ENCODE measurements at places on chromosomes 4 and X.

DNA sequence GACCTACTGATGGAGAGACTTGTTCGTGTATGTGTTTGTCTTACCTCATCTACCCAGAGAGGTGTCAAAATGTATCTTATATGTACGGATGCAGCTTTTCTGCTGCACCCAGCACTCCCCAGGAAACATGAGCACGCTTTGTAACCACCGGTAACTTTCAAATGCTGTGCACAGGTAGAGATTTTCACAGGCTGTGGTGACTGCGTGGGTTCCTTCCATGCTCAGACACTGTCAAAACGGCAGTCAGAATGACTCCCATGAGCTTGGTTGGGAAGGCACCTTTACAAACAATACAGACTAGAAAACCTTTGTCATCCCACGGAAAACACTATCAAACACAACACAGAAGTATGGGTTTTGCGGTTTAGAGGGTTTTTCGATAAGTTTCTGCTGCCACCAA is 28.2 kb downstream of the F11 start:
- no peak for DNase-seq

DNA sequence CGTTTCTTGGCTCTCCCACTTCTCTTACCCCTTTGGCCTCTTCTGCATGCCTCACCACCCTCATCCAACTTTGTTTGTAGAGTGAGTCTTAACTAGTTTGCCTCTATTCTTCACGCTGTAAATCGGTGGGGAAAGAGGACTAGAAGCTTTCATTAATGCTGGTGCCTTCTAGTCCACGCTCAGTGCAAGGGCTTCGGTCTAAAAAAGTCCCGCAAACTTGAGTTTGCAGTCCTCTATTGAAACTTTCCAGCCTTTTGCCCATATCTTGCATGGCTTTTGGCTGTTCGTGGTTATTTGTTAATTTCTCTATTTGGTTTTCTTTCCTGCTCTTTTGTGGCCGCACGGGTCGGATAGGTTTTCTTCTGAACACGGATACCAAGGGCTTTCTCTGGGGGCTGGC is 868 bp downstream of the DACH2 start:
- DNase-seq: no peak

DNA sequence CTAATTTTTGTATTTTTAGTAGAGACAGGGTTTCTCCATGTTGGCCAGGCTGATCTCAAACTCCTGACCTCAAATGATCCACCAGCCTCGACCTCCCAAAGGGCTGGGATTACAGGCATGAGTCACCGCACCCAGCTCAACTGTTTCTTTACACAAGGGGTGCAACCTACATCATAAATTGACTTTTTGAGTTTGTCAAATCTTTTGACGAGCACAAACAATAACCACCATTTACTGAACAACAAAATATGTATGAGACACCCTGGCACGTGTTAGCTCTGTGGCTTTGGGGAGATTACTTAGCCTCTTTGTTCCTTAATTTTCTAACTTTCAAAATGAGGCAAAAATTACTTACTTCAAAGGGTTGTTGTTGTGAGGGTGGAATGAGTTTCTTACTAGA is 23.5 kb upstream of the SLC34A2 start:
- no peak for DNase-seq

DNA sequence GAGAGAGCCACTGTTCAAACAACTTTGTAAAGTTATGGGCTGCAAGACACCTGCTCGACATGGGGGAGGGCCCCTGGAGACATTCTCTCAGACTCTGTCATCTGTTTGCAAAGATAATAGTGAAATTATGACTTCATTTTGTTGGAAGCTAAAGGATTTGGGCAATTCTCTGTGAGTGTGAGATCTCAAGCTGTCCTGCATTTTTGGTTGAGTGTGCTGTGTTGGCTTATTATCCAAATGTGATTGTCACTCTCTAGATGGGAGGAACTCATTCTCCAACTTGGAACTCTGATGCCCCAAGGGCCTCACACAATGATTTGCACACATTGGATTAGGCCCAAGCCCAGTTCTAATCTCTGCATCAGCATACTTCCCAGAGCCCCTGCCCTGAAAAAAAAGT is 63.7 kb downstream of the STK32B start:
- DNase-seq: no peak

DNA sequence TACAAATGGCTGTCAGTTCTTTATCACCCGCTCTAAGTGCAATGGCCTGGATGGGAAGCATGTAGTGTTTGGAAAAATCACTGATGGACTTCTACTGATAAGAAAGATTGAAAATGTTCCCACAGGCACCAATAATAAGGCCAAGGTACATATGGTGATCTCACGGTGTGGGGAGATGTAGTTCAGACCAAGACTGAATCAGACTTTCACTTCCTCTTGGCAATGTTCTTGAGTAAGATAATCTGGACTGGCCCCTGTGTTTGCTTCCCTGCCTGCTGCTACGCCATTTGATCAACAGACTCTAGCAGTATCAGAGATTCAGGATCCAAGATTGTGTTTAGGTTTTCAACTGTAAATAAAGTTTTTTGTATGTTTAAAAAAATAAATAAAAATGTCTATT is 682.2 kb upstream of the AMOT start:
- DNase-seq: no peak

- DNase-seq: no peak
Observed at GRCh38 chrX:10169175-10169574, 12.4 kb downstream of the CLCN4 start.

- no peak for DNase-seq
Observed at GRCh38 chr4:17584521-17585213, 7.7 kb downstream of the LAP3 start.

- DNase-seq: no peak
Observed at GRCh38 chrX:30488092-30488491, 89.5 kb downstream of the TASL start.

- DNase-seq: no peak
Observed at GRCh38 chr4:38654273-38654672, 9.7 kb upstream of the KLF3 start.

- no peak for DNase-seq
Observed at GRCh38 chrX:2188330-2188792, 312.4 kb downstream of the DHRSX start.

- no peak for DNase-seq
Observed at GRCh38 chrX:120426599-120426998, 42.5 kb downstream of the LAMP2 start.

GRCh38 chr4:14221176-14221575 is 593.7 kb upstream of the BOD1L1 start:
- no peak for DNase-seq

DNA sequence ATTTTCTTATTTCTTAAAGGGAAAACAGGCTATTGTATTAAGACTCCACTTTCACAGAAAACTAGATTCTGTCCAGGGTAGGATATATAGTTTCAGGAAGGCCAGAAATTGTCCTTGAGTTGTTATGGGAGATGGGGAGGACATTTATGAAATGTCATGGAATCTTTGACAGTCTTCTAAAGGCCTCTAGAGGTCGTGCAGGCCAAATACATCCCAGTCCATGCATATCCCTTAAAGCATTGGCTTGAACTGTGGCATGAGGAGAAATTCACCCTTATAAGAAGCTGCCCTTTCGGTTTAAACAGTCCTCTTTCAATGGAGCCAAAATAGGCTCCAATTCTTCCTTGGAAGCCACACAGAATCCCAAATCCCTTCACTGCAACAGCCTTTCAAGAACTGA is 183.6 kb upstream of the NOCT start:
- DNase-seq: no peak

DNA sequence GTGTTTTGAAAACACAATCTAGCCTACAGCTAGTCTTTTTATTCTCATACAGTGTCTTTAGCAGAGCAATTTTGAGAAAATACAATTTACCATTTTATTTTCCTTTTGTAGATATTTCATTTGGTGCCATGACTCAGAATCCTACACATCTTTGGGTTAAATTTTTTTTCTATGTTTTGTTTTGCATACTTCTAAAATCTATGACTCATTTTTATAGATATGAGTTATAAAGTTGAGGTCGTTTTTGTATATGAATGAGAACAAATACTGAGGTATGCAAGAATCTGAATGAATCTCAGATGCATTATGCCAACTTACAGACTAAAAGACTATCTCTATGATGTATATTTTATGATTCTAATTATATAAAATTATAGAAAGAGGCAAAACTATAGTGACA is 206.5 kb upstream of the ANXA10 start:
- no peak for DNase-seq

DNA sequence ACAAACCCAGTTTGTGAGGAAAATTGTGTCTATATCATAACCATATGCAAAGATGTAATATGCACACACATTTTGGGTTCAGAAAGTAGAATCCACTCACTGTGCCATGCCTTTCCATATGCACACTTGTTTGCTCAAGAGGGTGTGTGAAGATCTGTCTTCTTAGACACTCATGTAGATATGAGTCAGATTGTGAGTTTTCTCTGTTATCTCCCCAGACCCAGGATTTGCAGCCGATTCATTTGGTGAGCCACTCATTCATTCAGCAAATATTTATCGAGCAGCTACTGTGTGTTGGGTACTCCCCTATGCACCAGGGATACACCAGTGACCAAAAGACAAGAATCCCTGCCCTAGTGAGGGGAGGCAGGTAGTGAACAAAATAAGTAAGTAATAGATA is 81.5 kb downstream of the CLCN5 start:
- no peak for DNase-seq

GRCh38 chr4:181418496-181418895 is 824.7 kb upstream of the TENM3 start:
- no peak for DNase-seq

- no peak for DNase-seq
Observed at GRCh38 chr4:84971319-84971932, 4.9 kb upstream of the WDFY3 start.

DNA sequence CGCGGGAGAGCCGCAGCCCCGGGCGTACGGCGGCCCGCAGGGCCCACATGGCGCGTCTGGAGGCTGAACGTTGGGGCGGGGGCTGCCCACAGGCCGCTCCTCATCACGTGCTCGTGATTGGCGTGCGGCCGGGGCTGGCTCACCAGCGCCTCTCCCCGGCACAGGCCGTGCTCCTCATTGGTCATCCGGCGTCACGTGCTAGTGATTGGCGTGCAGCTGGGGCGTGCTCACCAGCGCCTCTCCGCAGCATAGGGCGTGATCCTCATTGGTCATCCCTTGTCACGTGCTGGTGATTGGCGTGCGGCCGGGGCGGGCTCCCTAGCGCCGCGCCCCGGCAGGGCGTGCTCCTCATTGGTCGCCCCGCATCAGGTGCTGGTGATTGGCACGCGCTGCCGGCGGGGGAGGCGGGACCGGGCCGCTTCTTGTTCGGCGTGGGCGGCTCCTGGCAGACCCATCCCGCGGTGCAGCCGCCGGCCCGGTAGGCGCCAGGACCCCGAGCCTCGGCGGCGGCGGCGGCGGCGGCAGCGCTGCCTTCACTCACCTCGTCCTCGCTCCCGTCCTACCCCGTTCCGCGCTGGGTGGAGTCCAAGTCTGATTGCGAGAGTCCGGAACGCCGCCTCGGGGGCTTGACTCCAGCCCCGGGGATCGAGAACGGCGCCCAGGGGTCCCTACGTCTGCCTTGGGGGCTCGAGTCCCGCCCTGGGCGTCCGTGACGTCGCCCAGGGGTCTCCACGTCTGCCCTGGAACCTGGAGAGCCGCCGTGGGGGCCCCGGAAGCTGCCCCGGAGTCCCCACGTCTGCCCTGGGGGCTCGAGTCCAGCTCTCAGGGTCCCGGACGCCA is at the start of gene GTPBP6:
Gene GTPBP6, minus strand, starts transcription at position 58 of the 840 bp plus-strand sequence. Its CDS starts 9 bp downstream, at position 49.
- DNase-seq: no peak

DNA sequence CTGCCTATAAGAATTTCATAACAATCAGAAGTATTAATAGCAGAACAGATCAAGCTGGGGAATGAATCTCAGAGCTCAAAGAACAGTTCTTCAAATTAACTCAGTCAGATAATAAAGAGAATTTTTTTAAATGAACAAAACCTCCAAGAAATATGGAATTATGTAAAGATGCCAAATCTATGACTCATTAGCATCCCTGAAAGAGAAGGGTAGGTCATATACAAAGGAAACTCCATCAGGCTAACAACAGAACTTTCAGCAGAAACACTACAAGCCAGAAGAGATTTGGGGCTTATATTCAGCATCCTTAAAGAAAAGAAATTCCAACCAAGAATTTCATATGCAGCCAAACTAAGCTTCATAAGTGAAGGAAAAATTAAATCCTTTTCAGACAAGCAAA is 28.6 kb downstream of the CBR4 start:
- DNase-seq: no peak

GRCh38 chrX:108117988-108118387 is 26.4 kb downstream of the ATG4A start:
- no peak for DNase-seq

DNA sequence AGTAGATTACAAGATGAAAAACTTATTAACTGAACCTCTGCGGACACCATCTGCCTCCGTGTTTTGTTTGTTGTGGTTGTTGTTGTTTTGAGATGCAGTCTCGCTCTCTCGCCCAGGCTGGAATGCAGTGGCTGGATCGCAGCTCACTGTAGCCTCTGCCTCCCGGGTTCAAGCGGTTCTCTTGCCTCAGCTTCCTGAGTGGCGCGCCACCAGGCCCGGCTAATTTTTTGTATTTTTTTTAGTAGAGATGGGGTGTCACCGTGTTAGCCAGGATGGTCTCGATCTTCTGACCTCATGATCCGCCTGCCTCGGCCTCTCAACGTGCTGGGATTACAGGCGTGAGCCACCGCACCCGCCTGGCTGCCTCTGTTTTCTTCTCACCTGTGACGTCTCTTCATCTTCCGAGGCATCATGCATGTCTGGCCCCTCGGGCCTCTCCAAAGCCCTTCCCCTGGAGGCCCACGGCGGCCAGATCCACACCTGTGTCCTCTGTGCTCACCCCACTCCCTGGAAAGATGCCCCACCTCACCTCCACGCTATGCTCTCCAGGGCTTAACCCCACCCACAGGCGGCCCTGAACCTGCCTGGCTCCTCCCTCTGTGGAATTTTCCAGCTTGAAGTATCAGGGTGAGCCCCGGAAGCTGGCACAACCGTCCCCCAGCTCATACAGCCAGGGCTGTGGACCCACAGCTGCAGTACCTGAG is 77.0 kb upstream of the MXD4 start:
- no peak for DNase-seq

DNA sequence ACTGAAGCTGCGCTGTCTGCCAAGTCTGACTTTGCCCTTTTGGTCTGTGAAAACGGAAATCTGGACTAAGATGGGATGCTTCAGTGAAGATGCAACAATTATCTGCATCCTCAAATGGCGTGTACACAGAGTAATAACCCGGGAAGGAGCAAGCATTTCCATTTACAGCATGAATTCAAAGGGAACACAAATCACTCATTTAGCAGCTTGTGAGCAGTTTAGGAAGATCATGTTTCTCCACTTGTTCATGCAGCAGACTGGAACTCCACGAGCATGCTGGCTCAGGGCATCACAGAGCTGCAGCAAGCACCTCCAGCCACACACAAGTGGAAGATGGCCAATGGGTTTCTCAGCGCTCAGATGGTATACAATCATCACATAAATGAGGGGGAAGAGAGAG is 175.5 kb downstream of the NLGN4X start:
- peak; percentile 1 for DNase-seq

Measured in occipital lobe (tissue), 3 donors.